ENCODE measurements at places on chromosomes 7 and 10. TPM values are rescaled to one million over a fixed set of nuclear protein-coding genes. Genes with fewer than 3 reads are reported as not detected.

DNA sequence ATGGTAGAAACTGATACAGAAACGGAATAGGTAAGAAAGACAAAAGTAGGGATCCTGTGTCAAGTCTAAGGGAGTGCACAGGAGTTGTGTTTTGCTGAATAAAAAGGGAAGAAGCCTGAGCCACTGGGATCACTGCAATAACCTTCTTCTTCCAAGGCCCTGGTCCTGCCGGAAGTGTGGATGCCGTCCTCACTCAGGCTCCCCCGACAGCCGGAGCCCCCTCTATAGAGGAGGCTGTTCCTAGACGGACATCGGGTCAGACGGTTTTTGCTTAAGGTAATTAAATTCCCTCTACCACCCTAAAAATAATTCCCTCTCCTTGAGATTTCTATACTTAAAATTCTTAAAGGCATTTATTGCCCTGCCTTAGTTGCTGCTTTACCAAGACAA, 566.9 kb downstream of the PTPRN2 start:
- H3K4me3 ChIP-seq: no peak overlapping the region
- no peaks in the 10 kb centered on the region for H3K4me1 ChIP-seq
- no peaks in the 10 kb centered on the region for H3K27me3 ChIP-seq
- H3K36me3 ChIP-seq: no peaks in the 10 kb centered on the region

- no peak overlapping the region for H3K27ac ChIP-seq
- H3K27me3 ChIP-seq: no peaks in the 10 kb centered on the region
- no peak for DNase-seq
- H3K4me3 ChIP-seq: no peak overlapping the region
- no peaks in the 10 kb centered on the region for H3K36me3 ChIP-seq
Measured at GRCh38 chr7:87570178-87570577, 30.5 kb downstream of the ABCB1 start.

NAT16 gene
- total RNA-seq: not detected

DNA sequence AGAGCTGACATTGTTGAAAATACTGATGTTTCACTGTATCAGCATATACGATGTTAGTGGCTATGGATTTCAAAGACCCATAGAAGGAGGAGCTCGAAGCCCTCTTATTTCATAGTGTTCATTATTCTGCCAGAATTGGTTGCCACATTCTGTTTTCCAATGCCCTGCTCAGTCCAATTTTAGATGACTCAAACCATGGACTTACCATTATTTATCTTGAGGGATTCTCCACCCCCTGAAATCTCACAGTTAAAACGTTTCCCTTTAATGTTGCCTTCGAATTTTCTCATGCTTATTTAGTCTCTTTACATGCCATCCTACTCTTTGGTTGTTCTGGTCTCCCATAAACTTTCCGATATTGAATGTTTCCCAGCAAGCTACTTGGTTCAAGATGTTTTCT, 264.5 kb downstream of the HDAC9 start:
- H3K4me1 ChIP-seq: no peaks in the 10 kb centered on the region
- H3K27ac ChIP-seq: no peak overlapping the region
- H3K36me3 ChIP-seq: no peaks in the 10 kb centered on the region
- H3K4me3 ChIP-seq: no peak overlapping the region
- no peaks in the 10 kb centered on the region for H3K27me3 ChIP-seq
- DNase-seq: no peak

DNA sequence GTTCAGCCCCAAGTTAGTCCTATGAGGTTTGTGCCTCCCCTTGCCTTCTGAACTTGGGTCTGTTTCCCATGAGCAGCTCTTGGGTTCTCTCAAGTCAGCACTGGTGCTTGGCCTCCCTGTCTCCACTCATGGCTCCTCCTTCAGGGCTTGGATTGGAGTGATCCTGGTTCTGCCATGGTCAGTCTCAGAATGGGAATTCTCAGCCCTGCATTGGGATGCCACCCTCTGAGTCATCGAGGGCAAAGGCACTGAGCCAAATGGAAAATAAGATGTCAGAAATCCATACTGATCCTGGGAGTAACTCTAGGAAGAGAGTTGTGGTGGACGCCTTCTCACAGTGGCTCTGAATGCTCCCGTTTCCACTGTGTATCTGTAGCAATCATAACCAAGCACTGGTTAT, 233.4 kb upstream of the HABP2 start:
- no peaks in the 10 kb centered on the region for H3K4me1 ChIP-seq
- H3K27me3 ChIP-seq: no peaks in the 10 kb centered on the region
- H3K27ac ChIP-seq: no peak overlapping the region
- DNase-seq: no peak

DNA sequence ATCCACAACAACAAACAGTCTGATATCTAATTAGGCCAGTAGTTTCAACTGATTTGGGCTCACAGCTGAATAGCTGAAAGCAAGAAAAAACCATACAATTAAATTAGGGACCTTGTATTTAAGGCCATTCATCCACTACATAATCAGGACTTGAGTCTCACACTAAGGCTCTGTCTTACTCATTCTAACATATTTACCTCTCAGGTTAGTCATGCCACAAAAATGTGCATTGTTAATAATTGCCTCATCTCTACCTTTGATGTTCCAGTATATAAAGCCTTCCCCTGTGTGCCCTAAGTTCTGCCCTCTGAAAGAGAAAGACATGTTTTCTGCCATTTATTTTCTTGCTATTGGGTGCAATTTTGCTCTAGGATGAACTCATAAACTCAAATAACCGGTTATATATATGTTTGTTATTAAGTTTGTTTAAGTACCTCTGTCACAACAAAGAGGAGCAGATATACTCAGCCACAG, 5.3 kb upstream of the C1GALT1 start:
- H3K27ac ChIP-seq: peak overlapping the region; percentile 17
- H3K27me3 ChIP-seq: no peaks in the 10 kb centered on the region
- peaks cover 20% of the 10 kb centered on the region for H3K4me1 ChIP-seq
- H3K36me3 ChIP-seq: no peaks in the 10 kb centered on the region
- H3K4me3 ChIP-seq: no peak overlapping the region
- DNase-seq: peak; percentile 17

DNA sequence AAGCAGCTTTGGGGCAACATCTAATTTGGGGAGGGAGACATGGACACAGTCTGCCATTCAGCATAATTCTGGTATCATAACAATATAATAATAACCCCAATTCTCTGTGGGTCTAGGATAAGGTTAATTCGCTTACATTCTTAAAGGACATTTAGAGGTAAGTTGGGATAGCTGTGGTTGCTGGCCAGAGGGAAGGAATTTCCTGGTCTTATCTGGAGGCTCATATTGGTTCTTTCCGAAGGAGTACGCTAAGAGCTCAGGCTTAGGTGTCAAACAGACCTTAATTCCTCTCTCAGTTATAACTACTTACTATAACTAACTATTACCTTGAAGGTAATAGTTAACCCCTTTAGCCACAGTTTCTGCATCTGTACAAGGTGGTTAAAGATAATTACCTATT, 68.8 kb downstream of the SPAG6 start:
- H3K4me1 ChIP-seq: no peaks in the 10 kb centered on the region
- H3K27me3 ChIP-seq: no peaks in the 10 kb centered on the region
- no peak overlapping the region for H3K27ac ChIP-seq
- no peaks in the 10 kb centered on the region for H3K36me3 ChIP-seq
- no peak overlapping the region for H3K4me3 ChIP-seq

LSM8 gene
- 70.1 TPM for total RNA-seq

DNA sequence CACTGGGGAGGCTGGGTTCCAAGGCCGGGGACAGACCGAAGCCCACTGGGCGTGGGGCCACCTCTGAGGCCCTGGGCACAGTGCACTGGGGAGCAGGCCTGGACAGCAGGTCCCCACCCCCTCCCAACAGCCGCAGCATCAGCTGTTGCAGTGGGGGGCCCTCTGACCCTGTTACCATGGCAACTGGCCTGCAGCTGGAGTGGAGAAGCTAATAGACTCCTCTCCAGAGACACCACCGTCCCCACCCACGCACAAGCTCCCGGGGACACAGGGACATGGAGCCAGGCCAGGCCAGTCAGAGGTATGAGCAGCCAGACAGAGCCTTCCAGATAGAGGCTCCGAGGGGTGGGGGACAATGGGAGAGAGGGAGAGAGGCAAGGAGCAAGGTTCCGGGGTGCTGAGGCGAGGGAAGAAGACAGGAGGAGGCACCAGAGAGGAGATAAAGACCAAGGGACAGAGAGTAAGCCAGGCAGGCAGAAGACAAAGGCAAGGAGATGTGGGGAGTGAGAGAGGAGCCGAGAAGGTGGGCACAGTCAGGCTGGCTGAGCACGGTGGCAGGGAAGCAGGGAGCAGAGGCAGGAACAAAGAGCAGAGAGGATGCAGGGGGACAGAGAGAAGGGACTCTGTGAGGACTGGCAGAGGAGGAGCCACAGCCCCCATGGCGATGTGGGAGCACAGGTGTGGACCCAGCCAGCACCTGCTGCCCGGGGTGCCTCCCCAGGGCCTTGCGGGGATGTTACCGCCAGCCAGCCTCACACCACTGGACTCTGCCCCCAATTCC, 6.7 kb downstream of the KCNH2 start:
- peaks cover 20% of the 10 kb centered on the region for H3K27me3 ChIP-seq
- DNase-seq: no peak
- no peak overlapping the region for H3K4me3 ChIP-seq

DNA sequence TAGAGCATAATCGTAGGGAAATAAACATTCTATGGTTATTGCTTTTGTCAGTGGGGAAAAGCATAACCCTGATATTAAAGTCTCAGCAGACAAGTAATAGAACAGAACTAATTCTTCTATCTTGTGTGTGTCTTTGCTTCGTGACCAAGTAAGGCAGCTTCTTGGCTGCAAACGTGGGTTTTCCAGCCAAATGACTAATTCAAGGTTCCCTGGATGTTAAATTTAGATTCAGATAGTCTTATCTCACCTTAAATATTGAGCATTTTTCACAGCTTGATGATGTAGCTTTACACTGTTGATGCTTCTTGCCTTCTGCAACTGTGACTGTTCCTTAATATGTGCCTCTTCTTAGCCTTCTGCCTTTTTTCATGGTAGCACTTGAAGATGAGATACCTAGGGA, 113.0 kb downstream of the EXOC4 start:
- H3K4me1 ChIP-seq: peaks cover 8% of the 10 kb centered on the region
- no peak overlapping the region for H3K27ac ChIP-seq
- H3K27me3 ChIP-seq: no peaks in the 10 kb centered on the region
- H3K4me3 ChIP-seq: no peak overlapping the region

- no peak overlapping the region for H3K4me3 ChIP-seq
- no peak for DNase-seq
- H3K36me3 ChIP-seq: no peaks in the 10 kb centered on the region
- no peaks in the 10 kb centered on the region for H3K27me3 ChIP-seq
- no peak overlapping the region for H3K27ac ChIP-seq
Measured at GRCh38 chr7:45985902-45986301, 64.8 kb upstream of the IGFBP3 start.

DNA sequence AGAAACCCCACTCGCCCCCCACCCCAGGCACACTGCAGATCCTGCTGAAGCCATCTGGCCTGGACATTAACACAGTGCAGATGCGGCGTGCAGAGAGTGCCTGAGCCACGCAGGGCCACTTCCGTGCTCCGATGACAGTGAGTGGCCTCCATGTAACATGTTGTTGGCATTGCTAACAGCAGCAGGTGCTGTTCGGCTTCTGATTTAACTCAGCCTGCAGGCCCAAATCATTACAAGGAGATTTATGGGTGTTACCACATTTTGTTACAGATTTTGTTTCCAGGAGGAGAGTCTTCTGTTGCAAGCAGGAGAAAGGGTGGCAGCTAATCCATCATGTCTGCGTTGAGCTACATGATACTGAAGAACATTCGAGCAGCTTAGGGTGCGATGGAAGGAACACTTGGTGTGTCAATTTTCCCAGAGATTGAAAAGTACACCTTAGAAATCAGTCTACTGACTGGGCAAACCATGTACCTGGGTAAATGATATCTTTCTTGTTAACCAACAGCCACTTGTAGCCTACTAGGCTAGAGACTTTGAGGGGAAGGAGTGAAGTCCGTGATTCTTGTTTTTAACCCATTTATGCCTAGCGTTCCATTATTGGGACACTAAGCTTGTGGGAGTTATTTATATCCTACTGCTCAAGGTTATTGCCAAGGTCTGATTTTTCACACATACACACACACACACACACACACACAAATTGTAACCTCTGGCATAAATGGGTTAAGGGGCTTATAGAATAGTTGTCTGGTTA, 90.0 kb downstream of the JCAD start:
- no peak overlapping the region for H3K4me3 ChIP-seq
- no peaks in the 10 kb centered on the region for H3K36me3 ChIP-seq
- no peak overlapping the region for H3K27ac ChIP-seq
- H3K4me1 ChIP-seq: no peaks in the 10 kb centered on the region

GRCh38 chr7:17680943-17681351, 259.3 kb downstream of the SNX13 start:
- peak; percentile 56 for DNase-seq
- no peaks in the 10 kb centered on the region for H3K27me3 ChIP-seq

DNA sequence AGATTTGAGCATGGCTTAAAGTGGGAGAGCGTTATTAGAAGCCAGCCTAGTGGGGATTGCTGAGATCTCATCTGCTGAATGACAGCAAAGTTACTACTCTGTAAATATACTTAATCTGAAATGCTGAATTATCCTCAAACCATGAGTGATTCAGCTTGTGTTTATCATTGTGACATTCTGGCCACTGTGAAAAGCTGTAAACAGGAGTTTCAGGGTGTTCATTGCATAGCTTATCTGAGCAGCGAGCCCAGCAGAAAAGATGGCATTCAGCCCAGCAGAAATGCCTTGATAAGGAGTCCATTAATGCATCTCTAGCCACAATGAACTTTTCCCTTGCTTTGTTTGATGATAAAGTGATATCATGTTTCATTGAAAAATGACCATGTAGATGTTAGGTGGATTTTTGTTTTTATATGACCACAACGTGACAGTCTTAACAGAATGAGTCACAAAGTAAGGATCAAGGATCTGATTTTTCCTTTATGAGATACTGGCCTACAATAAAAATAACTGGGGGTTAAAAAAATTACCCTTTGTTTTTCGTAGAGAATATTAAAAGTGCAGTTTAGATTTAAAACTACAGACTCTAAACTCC, 7.8 kb downstream of the TES start:
- H3K36me3 ChIP-seq: no peaks in the 10 kb centered on the region
- H3K27me3 ChIP-seq: no peaks in the 10 kb centered on the region
- no peak overlapping the region for H3K27ac ChIP-seq
- peaks cover 5% of the 10 kb centered on the region for H3K4me1 ChIP-seq

GRCh38 chr7:134367956-134368749, 51.4 kb upstream of the SLC35B4 start:
- H3K27ac ChIP-seq: no peak overlapping the region
- no peak overlapping the region for H3K4me3 ChIP-seq
- no peak for DNase-seq
- H3K36me3 ChIP-seq: no peaks in the 10 kb centered on the region
- H3K27me3 ChIP-seq: no peaks in the 10 kb centered on the region

DNA sequence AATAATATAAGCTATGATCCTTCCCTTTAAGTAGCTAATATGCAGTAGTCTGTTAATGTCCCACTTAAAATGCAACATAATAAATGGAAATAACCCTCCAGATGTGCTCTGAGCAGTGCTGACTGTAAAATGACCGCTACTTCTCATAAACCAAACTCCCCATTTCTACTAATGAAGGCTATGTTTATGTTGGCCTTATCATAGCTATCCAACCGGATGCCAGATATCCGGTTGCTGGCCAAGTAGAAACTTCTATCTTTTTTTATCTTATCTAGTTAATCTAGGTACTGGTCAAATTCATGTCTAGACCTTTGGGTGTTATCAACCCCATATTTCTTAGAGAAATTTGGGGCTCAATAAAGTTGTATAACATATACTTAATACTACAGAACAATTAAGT, 56.6 kb downstream of the CHRM2 start:
- peaks cover 10% of the 10 kb centered on the region for H3K4me1 ChIP-seq
- H3K27ac ChIP-seq: no peak overlapping the region
- no peaks in the 10 kb centered on the region for H3K36me3 ChIP-seq
- DNase-seq: no peak

Measured in GM23338 (cell line).